Stimulated activated CD4-positive, alpha-beta T cell treated with anti-CD3 and anti-CD28 coated beads, Interleukin-2, amount 100 ng/mL, for 48 hours (primary cell): ENCODE measurements at places on chromosomes 4 and X.

DNA sequence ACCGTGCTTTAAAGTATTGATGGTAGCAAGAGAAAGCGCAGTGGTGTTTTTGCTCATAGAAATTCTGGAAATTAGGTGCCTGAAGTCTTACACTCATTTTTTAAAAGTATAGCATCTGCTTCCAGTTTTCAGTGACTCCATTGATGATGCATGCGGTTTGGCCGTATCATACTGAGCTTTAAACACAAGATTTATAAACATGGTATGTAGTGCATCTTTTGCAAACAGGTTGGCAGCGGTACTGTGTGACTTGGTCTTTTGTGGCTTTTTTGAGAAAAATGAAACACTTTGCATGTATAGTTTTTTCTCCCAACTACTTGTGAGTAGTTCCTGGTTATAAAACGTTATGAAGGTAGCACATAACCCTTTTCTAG, 2.0 kb downstream of the DDX3X start:
- DNase-seq, result no peak

DNA sequence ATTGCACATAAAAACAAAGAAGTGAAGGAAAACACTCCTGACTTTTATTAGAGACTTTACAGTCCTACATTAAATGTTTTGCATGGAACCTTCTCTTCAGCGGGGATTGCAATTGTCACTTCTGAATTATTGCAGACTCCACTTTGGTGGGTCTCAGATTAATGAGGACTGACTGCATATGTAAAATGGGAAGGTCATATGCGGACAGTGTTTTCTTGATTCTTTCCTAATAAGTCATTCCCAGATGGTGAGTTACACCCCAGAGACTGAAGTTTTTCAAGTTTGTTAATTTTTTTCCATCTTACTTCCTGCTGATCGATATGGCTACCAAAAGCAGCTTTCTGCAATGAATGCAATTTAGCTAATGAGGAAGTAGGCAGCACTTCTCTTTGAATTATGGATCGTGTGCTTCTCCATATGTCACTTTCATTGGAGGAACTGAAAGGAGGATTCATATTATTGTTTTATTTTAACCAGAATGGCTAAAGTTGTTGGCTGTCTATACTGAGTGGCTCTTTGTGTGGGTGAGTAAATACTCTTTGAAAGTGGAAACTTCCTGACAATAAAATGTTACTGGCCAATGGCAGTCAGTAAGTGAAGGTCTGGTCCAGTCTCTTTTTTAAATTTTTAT, 119.3 kb upstream of the CLNK start:
- no peak for DNase-seq

GRCh38 chrX:71111921-71112431, 599 bp upstream of the IL2RG start:
- DNase-seq, result no peak

DNA sequence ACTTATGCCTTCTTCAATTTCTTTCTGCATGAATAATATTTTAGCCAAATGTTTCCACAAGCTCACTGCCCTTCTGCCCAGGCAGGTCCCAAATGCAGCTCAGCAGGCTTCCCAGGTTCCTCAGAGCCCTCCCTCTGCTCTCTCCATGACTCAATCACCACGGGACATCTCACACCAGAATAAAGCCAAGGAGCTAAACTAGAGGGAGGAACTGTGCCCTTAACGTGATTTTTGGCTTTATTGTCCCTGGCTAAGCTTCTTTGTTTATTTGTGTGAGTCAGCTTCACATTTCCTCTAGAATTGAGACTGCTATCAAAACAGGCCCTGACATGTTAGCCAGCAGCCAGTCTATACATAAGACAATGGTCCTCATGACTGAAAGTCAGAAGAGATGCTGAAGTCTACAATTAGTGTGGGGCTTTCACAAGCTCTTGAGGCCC, 186.4 kb upstream of the GALNT7 start:
- DNase-seq, result no peak

DNA sequence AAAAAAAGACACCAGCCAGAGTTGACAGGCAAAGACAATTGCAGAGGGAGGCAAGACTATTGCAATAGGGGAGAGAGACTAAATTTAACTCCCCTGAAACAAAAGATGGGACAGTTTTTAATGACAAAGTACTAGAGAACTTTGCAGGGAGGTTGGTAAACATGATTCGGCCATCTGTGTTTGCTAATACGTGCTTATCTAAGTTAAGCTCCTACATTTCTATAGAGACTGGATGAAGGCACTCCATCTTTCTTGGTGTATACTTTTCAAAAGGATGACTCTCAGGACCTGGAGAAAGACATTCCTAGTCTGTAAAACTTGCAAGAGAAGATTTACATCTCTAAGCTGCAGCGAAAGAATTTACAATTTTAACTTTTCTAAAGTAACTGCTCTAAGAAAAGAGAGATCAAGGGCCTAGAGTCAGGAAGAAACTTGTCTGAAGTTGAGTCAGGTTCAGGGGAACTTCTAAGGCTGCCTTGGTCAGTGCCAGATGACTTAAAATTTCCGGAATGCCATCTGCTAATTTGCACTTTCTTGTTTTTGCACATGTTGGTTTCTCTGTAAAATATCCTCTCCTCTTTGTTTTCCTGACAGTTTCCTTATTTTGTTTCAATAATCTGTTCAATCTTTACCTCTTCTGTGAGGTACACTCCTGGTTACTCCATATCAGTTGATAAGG, 10.6 kb downstream of the ADAM29 start:
- no peak for DNase-seq

DNA sequence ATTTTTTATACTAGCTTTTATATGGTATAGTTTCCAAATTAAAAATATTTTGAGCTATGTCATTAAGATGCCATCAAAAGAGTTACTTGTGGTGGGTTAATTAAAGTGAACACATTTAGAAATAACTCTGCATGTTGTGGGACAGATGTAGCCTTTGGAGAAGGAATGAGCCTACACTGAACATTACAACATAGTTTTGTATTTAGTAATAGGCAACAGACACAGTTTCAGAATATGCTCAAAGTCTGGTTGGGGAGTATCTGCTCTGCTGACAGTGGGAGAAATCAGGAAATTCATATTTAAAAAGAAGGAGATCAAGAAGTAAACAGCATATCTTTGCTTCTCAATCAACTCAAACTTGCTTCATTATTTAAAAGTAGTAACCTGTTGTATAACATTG, 23.7 kb downstream of the EMCN start:
- no peak for DNase-seq

- DNase-seq, result no peak
Observed at GRCh38 chr4:139849219-139849618, 183.6 kb downstream of the MGST2 start.

- no peak for DNase-seq
Observed at GRCh38 chrX:24055043-24055356, 244 bp downstream of the EIF2S3 start.

DNA sequence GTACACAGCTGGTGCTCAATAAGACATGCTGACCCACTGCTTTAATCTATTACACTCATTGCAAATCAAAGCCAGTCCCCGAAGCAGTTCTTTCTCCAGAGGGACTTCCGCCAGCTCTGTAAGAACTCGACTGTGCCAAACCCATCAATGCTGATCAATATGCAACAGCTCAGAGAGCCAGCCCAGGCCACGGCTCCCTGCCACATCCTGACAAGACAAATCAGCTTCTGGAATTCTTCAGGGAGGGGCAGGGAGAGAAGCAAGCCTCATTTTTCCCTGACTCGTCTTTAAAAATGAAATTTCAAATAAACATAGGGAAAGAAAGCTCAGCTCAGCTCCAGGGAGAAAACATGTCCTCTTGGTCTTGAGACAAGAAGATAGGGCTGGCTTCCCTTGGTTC, 5.3 kb upstream of the ADRA2C start:
- DNase-seq, result no peak

DNA sequence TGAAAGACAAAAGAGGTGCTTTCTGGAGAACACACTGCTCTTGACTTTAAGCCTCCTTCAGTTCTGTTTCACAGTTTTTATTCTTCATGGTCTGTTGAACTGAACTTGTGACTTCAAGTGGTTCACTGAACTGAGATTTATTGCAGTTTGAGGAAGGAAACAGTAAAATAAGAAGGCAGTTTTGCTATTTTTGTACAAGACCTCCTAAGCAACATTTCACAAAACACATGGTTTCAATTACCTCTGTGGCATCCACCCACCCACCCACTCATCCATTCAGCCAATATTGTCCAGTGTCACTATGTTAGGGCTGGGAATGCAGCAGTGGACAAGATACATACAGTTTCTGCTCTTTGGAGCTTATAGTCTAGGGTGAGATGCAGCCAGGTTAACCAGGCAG, 131.3 kb downstream of the IL1RAPL2 start:
- DNase-seq, result no peak

GRCh38 chr4:165662341-165662740, 210.7 kb upstream of the TLL1 start:
- DNase-seq, result no peak
